ENCODE measurements at places on chromosomes 3 and 15.
A peak's percentile ranks its signal among the peaks of the same experiment; 100 is the strongest.

DNA sequence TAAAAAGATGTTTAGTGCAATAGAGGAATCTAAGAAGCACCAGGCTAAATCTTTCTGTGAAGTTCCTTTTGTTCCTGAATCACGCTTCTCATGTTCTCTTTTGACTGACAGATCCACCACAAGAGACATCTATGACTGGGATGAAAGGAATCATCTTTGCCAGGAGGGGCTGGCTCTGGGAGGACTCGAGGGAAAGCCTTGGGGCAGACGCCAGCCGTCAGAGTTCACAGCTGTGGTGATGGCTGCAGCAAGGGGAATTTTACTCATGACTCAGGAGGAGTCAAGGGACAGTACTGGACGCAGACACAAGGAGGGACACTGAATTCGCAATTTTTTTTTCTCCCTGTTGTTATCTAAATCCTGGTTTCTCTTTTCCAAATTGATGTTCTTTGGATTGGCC is 38.7 kb downstream of the C3orf38 start:
- DNase-seq, result peak; percentile 26

- no peak for DNase-seq
Observed at GRCh38 chr3:31081018-31081662, 186.7 kb upstream of the GADL1 start.

GRCh38 chr3:48847504-48848423 is at the start of gene PRKAR2A:
TSS of gene PRKAR2A (minus strand) at chr3:48847874. CDS start at chr3:48847596, 278 bp downstream.
- peak; percentile 76 for DNase-seq

- no peak for DNase-seq
Observed at GRCh38 chr3:13346481-13347389, 73.4 kb downstream of the NUP210 start.

GRCh38 chr15:74127255-74127953 is 3.0 kb upstream of the ISLR2 start:
- DNase-seq, result peak; percentile 61

GRCh38 chr15:37548116-37548515 is 386.3 kb upstream of the TMCO5A start:
- no peak for DNase-seq

DNA sequence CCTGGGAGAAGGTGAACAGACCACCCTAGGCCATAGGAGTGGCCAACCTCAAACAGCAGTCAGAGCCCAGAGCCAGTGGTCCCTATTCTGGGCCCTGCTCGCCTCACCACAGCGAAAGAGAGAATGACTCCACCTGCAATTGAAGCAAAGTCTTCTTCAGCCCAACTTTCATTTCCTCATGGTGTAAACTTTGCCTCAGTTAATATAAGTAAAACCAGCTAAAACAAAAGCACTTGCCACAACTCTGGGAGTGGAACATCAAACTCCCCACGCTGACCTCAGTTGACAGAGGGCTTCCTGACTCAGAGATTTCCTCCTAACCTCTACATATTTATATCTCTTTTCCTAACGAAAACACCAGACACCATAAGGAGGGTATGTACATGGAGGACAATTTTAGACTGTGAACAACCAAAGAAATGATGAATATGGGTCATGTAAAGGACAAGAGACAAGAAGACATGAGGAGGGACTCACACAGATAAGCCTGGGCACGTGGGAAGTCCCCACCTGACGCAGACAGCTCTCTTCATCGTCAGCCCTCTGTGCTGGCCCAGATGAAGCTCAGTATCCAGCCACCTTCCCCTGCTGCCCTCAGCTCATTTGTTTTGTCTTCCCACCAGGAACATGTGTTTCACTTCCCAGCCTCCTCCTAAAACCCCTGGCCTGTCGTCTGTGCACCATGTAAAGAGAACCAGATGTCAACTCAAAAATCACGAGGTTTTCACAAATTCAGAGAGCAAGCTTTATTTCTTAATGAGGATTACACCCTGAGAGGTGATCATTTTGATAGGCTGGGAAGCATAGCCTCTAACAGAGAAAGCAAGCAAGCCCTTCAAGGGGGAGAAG is 140.9 kb downstream of the KCNMB2 start:
- DNase-seq, result no peak

- DNase-seq, result no peak
Observed at GRCh38 chr3:52177701-52178042, 20.3 kb upstream of the ALAS1 start.

DNA sequence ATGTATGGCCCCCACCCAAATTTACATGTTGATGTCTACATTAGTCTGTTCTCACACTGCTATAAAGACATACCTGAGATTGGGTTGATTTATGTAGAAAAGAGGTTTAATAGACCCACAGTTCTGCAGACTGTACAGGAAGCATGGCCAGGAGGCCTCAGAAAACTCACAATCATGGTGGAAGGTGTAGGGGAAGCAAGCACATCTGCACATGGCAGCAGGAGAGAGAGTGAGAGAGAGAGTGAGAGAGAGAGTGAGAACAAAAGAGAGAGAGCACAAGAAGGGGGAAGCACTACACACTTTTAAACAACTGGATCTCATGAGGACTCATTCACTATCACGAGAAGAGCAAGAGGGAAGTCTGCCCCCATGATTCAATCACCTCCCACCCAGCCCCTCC is 130.5 kb downstream of the XXYLT1 start:
- DNase-seq, result no peak

DNA sequence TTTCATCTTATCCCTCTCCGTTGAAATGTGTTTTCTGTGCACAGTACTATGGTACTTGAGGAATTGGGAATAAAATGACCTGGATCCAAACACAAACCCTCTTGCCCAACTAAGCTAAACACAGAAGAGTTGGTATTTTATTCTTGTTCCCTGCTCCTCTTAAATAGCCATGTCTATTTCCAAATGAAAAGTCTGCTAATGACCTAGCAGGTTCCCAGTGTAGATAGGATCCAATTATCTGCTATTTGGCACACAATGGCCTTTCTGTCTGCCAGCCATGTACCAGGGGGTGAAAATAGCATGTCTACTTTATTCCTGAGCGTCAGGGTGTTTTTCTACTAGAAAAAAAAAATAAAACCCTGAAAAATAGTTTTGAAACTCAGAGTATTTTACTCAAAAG is 657.0 kb upstream of the NAALADL2 start:
- no peak for DNase-seq

- DNase-seq, result no peak
Observed at GRCh38 chr15:79635149-79635771, 203.1 kb downstream of the MINAR1 start.

GRCh38 chr15:93033434-93034045 is 55.5 kb downstream of the RGMA start:
- DNase-seq, result no peak

DNA sequence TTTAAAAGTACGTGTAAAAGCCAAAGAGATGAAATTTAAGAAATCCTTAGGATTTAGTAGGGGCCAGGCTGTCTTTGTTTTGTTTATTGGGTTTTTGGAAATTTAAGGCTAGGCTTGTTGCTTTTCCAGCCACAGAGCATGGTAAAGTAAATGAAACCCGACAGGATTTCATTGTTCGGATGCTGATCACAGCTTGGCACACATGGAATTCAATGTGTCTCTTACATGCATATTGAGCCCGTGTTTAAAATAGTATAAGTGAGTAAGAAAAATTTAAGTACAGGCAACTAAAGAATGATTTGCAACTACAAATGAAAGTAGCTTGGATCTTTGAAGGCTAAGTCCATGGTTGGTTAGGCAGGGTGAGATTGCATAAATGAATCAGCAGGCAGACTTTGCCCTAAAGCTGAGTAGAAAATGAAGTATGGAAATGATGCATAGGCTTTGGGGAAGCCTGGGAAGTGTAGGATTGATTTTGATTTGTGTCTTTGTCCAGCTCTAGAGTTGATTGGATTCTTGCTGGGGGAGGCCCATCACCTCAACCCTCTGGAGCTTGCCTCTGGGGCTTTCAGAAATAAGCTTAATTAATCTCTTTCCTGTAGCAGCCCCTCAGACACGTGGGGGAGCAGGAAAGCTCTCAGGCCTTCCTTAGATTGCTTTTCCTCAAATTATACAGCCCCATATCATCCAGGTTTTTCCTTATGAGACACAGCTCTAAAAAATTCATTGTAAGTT is 68.2 kb upstream of the ADAMTSL3 start:
- no peak for DNase-seq

DNA sequence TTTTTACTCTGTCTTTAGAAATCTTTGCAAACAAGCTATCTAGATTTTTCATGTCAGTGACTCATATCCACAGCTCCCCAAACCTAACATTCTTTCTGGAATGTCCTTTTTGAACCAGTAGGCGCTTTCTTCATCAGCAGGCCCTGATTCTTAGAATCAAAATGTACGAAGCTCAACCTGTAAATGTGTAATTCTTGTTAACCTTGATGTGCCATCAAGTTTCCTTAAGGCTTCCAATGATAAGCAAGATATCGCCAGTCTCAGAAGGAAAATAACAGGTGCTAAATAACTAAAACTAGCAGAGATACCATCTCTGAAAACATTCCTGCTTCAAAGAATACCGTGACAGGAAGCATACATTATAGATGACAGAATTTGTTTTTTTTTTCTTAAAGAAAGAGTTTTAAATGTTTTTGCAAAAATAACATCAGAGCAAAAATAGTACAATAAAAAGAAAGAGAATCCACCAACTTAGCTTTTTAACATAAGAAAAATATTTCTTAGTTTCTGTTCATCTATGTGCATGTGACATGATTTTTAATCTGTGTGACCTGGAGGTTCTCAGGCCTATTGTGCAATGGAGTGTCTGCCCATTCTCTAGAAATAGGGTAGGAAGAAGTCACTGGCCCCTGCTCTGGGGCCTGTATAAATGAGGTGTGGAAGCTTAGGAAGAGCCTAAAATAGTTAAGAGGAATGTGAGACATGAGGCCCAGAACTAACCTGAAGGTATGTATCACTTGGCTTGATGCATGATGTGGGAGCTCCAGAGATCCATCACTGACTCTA is 14.7 kb upstream of the SECISBP2L start:
- peak; percentile 57 for DNase-seq

- peak; percentile 95 for DNase-seq
Observed at GRCh38 chr15:82081914-82082762, 36.3 kb upstream of the MEX3B start.

DNA sequence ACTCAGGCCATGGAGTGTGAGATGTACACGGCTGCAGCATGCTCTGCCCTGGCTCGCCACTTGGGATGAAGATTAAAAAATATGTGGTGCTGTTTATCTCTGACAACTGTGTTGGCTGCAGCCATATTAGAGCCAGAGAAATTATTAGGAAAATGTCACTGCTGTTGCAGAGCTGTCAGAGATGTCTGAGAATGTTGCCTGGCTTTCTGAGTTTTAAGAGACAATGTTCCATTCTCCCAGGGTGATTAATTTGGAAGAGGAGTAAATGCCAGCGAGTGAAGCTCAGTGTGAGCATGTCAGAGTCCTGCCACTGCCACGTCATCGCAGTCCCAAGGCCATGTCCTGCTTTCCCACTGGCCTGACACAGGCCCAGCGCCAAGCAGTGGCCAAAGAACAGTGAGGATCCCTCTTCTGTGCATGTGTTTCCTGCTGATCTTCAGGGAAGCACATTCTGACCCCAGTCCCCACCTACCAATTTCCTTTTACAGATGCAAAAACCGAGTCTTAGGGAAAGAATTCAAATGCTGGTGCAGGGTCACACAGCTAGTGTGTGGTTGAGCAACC is 370.9 kb downstream of the GABRG3 start:
- no peak for DNase-seq

GRCh38 chr3:8445861-8446260 is 55.8 kb upstream of the LMCD1 start:
- DNase-seq, result no peak

- no peak for DNase-seq
Observed at GRCh38 chr3:131543714-131544113, 40.9 kb upstream of the MRPL3 start.

- DNase-seq, result no peak
Observed at GRCh38 chr3:56916716-56917360, 115.1 kb upstream of the ARHGEF3 start.

- DNase-seq, result peak; percentile 34
Observed at GRCh38 chr3:161560008-161560637, 63.5 kb downstream of the OTOL1 start.

- no peak for DNase-seq
Observed at GRCh38 chr3:28322464-28322863, 26.1 kb upstream of the ZCWPW2 start.

DNA sequence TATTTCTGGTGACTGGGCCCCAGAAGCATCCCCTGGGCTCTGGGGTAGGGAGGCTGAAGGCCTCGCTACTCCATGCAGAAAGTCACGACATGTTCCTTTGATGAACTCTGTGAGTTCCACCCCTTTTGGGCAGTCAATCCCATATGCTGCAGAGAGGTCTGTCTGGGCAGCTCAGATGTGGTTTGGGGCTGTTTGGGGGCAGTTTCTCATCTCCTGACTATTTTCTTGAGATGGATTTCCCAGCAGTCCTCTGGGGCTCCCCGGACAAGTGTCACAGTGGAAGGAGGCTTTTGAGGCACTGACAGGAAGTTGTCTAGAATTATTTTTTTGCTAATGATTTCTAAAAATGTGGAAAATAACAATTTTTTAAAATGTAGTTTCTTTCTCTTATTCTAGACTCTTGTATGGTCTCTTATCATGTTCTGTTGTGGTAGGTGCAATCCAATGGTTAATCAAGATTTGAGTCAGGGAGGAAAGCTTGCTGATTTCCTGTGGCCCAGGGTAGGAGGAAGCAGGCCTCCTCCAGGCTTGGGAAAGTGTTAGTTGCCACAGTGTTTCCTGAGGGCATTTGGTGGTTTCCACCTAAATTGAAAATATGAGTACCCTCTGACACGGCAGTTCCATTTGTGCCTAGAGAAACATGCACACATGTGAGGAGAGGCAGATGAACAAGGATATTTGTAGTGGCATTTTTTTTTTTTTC is 19.9 kb upstream of the TATDN2 start:
- no peak for DNase-seq

GRCh38 chr15:80007532-80007931 is 36.5 kb upstream of the BCL2A1 start:
- no peak for DNase-seq

DNA sequence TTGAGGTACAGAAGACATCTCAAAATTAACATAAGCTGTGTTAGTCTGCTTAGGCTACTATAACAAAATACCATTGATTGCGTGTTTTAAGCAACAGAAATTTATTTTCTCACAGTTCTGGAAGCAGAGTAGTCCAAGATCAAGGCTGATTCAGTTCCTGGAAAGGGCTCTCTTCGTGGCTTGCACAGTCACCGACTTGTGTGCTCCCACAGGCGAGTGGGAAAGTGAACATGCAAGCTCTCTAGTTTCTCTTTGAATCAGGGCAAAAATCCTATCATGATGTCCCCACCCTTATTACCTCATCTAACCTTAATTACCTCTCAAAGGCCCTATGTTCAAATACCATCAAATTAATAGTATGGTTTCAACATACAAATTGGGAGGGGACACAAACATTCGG is 505.9 kb downstream of the ZIC1 start:
- no peak for DNase-seq
